ENCODE measurements at places on chromosomes 13 and 19.
A peak's percentile ranks its signal among the peaks of the same experiment; 100 is the strongest.

DNA sequence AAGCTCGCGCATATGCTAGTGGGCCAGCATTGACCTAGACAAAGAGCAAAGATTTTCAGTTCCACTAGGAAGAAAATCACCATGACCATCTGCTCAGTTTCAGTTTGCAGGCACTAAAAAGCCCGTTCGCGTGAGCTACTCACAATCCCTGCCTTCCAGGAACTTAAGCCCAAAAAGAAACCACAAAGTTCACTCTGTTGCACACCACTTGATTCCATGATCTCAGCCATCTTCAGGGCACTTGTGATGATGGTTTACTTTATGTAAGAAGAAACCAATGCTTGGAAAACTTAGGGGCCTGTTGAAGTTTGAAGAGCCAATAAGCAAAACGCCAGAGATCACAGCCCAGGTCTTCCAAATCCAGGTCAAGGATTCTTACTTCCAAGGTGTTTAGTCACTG, 45.0 kb upstream of the SLC15A1 start:
- DNase-seq: no peak

DNA sequence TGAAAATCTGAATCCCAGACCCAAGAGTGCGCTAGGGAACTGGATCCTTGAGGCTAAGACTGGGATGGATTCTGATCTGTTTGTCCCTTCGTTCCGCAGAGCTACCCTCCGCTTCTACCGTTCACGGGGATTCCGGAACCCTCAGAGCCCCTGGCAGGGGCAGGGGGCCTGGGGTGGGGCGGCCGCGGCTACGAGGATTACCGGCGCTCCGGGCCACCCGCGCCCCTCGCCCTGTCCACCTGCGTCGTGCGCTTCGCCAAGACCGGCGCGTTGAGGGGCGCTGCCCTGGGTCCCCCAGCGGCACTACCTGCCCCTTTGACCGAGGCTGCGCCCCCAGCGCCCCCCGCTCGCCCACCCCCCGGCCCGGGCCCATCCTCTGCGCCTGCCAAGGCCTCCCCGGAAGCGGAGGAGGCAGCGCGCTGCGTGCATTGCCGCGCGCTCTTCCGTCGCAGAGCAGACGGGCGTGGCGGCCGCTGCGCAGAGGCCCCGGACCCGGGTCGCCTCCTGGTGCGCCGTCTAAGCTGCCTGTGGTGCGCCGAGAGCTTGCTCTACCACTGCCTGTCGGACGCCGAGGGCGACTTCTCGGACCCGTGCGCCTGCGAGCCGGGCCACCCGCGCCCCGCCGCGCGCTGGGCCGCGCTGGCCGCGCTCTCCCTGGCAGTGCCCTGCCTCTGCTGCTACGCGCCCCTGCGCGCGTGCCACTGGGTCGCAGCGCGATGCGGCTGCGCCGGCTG, 7.1 kb downstream of the SPRED3 start:
- DNase-seq: no peak

- DNase-seq: no peak
Measured at GRCh38 chr13:101515504-101515903, 63.0 kb downstream of the ITGBL1 start.

GRCh38 chr19:58261968-58262921, 16.5 kb upstream of the ZNF8 start:
- DNase-seq: no peak

- no peak for DNase-seq
Measured at GRCh38 chr13:111335298-111335697, 14.9 kb downstream of the TEX29 start.

DNA sequence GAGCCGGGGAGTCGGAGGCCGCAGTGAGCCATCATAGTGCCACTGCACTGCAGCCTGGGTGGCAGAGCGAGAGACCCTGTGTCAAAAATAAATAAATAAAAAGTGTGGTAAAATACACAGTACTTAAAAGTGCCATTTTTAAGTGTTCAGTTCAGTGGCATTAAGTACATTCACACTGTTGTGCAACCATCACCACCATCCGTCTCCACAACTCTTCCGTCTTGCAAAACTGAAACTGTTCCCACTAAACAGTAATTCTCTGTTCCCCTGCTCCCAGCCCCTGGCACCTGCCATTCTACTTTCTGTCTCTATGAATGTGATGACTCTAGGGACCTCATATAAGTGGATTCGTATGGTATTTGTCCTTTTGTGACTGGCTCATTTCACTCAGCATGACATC, 13.3 kb downstream of the SLC25A42 start:
- no peak for DNase-seq

DNA sequence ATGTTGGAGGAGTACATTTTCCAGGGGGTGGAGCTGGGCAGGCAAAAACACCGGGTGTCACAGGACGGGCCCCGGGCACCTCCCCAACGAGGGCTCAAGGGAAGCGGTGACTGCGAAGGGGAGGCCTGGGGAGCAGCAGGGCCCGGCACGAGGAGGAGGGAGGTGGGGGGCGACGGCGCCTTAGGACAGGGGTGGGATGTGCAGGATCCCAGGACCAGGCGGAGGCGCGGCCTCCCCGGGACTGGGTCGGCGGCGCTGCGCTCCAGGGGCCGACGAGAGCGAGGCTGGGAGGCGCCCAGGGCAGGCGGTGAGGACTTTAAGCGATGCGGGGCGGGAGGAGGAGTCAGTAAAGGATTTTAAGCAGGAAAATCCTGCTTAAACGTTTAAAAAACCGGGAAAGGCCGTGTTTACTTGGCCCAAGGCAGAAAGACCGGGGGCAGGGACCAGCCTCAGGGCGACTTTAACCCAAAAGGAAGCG, 427 bp downstream of the ZNF160 start:
- DNase-seq: no peak

DNA sequence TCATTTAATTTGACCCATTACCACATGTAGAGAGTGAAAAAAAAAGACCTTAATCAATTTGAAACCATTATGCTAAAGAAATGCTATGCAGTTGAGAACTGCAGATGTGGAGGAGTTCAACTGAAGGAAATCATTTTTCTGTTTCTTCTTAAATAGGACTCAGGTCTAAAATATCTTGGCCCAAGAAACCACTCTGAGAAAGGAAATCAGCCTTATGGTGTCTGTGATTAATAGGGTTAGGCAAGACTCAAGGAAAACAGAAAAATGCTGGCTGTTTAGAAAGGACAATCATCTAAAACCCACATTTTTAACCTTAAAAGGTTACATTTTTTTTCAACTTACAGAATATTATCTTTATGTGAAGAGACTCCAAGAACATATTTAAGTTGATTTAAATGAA, 1.9 kb upstream of the SLITRK1 start:
- DNase-seq: no peak

- no peak for DNase-seq
Measured at GRCh38 chr13:42798118-42798517, 16.7 kb downstream of the FAM216B start.

- no peak for DNase-seq
Measured at GRCh38 chr13:25067064-25067463, 28.9 kb upstream of the PABPC3 start.

DNA sequence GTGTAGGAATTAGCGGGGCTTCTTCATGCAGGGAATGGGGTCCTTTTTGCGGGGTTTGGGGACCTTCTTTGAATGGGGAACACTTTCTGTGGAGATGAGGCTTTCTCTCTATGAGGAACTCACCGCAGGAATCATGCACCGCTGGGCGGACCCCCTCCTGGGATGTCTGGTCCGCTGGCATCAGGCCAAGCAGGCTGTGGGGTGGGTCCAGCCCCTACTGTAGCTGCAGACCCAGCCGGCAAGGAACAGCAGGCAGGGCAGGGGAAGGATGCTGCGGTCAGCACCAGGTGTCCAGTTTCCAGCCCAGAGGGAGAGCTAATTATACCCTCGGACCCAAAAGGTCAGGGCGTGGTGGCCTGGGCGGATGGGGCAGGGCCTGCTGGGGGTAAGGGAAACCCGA, 1.8 kb downstream of the MYBPC2 start:
- no peak for DNase-seq

GRCh38 chr19:35088131-35088913, 27.3 kb upstream of the FXYD3 start:
- DNase-seq: peak; percentile 78

- DNase-seq: no peak
Measured at GRCh38 chr19:12794971-12795381, 3.7 kb downstream of the JUNB start.

DNA sequence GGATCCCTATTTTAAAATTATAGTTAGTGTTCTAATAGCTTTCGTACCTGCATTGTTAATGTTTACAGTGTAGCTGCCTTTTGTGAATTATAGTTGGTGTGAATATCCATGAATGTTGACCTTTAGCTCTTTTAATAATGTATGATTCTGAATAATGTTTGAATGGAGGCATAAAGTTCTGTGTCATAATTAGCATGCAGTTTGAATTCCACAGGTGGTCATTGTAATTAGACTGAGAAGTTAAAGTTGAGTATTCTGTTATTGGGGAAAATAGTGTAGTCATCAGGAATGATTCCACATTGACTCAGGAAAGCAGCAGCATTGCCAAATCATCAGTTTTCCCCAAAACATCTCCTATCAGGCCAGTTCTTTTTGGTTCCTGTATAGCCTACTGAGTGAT, 12.1 kb downstream of the GPR18 start:
- no peak for DNase-seq

GRCh38 chr19:18831524-18832305, at the start of gene UPF1:
UPF1 (plus strand) TSS chr19:18831959; CDS start chr19:18832210, 251 bp downstream.
- peak; percentile 81 for DNase-seq

DNA sequence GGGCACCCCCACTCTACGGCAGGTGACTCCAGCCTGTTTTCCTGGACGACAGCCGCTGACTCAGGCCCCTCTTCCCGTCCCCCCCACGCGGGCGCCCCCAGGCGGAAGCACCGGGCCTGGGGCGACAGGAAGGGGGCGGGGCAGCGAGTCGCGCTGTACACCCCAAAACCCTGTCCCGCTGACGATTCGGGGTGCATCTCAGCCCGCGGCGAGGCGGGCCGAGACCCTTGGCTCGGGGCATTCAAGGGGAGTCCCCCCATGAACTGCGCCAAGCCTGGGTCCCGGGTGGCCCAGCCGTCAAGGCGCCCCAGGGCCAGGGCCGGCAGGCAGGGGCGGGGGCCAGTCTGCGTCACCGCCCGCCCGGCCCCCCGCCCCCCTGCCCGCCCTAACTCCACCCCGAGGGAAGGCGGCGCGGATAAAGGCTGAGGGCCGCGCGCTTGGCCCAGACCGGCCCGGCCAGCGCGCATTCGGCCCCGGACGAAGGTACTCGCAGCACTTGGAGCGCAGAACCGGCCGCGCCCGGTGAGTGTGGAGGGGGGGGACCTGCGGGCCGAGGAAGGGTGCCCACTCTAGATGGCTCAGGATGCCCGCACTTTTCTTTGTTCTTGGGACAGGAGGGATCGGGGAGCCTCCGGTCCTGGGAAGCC, at the start of gene MIDN:
Gene MIDN, plus strand, starts transcription at position 445 of the 647 bp plus-strand sequence. CDS start 1,714 bp downstream, outside the sequence.
- DNase-seq: peak; percentile 57

DNA sequence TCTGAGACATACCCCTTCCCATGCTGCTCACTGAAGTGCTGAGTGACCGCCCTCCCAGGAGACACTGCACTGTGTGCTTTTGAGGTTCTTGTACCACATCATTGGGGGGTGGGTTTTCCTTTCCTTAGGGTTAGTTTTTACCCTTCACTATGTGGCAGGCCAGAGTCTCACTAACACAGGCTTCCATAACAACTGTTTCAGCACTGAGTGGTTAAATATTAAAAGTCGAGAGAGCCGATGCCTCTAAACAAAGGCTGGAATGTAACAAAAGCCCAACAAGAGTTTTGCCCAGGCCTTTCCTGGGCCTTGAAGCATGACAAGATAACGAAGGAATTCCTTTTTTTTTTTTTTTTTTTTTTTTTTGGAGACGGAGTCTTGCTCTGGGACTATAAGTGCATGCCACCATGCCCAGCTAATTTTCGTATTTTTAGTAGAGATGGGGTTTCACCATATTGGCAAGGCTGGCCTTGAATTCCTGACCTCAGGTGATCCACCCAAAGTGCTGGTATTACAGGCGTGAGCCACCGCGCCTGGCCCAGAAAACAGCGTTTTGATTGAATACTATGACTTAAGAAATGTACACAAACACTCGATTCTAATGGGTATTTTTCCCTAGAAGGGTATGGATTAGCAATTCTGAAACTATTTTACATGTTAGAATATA, 46.5 kb downstream of the ZNF823 start:
- DNase-seq: no peak

GRCh38 chr19:15508035-15508710, at the start of gene CYP4F22:
CYP4F22 (plus strand) TSS chr19:15508525; CDS start chr19:15525337, 16,812 bp downstream.
- DNase-seq: no peak

GRCh38 chr13:39374741-39375189, 228.2 kb downstream of the LHFPL6 start:
- DNase-seq: no peak

DNA sequence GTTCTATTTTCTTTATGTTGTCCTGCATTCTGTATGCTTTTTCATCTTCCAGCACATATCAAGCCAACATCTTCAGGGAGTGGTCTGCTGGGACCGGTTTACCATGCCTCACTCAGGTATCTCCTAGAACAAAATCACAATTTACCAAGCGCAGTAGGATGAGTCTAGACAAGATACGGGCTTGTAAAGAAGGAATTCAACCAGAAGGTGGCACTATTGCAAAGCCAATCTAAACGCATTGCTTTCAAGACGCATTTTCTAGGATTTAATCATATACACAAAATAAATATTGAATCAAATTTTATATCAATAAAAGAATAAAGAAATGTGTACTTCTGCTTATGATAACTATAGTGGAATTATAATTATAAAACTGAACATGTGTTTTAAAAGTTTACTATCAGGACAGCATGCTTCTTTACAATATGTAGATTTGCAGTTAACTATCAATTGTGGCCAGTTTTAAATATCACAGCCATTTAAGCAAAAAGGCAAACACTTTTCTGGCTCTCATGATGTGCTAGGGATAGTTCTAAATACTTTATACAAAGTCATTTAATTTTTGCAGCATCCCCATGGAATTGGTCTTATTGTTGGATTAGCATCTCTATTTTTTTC, 16.1 kb upstream of the TPP2 start:
- peak; percentile 80 for DNase-seq

GRCh38 chr13:51737609-51738008, 66.4 kb downstream of the DHRS12 start:
- DNase-seq: no peak

DNA sequence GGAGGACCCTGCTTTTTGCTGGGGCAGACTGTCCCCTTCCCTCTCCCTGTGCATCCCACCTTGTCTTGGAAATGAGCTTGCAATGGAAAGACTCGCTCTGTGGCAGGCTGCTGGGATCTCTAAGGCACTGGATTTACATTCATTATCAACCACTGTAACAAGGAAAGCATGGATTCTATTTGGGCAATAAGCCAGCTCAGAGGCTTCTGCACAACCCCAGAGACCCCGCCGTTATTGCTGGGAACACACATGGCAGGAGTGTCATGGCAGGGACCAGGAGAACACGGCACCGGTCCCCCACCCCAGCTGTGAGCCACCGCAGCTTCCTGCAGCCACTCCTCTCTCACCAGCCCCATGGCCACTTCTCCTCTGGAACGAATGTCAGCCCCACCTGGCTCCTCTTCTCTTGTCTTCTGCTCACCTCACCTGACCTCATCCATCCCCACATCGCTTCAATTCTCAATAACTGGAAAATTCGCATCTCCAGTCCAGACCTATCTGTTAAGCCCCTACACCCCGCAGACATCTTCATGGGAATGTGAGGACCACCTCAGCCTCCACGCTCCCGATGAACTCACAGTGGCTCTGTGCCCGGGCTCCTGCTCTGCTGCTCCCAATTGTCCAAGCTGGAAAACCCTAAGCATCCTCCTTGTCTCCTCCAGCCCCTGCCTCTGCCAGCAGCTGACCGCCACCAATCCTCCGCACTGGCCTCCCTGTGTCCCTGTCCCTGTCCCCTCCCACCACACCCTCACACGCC, 181.5 kb downstream of the USP12 start:
- DNase-seq: no peak

- DNase-seq: peak; percentile 76
Measured at GRCh38 chr19:53545271-53546065, 7.5 kb downstream of the ZNF331 start.

Data from bronchial epithelial cell (primary cell).